ENCODE measurements at places on chromosomes 12 and 14.

GRCh38 chr12:2439332-2440100 is 355.3 kb upstream of the FKBP4 start:
- no peak for DNase-seq

DNA sequence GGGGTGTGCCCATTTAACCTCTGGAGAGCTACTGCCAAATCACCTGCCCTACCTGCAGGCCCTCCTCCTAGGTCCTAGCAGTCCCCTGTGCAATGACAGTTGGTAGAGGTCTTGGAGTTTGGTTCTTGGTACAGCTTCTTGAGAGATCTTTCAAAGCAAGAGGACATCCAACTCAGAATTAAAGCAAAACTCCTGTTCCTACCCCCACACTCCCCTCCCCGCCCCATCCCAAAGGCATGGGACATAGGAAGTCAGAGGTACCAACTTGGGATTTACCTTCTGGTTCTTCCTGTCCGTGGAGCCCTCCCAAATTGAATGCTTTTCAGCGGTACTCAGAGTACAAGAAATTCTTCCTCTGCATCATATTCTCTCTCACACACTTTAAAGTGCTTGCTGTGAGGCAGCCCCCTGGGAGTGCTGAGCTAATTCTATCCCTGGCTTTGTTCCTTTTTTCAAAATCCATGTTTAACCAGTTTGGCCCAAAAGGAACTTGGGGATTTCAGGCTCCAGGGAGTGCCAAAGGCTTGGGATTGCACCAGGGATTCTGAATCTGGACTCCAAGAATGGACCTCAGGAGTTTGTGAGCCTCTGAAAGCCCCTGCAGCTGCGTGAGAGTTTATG is 40.8 kb downstream of the GALNT16 start:
- no peak for DNase-seq

- DNase-seq, result peak; percentile 34
Measured at GRCh38 chr14:92546347-92547053, 32.9 kb downstream of the RIN3 start.

DNA sequence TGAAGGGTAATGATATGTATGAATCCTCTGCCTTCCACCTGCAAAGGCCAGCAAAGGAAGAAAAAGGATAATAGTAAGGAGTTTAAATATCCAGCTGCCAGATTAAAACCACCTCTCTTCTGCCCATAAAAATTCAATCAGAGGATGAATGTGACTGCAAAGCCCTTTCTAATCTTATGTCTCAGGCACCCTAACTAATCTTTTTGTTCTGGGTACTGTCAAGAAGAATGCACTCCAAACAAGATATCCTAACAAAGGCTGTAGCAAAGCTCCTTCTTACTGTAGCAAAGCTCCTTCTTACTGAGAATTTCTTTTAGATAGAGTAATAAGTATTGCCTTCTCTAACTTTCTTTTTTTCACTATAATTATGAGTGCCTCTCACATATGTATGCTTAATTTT is 91.8 kb downstream of the ST8SIA1 start:
- no peak for DNase-seq

DNA sequence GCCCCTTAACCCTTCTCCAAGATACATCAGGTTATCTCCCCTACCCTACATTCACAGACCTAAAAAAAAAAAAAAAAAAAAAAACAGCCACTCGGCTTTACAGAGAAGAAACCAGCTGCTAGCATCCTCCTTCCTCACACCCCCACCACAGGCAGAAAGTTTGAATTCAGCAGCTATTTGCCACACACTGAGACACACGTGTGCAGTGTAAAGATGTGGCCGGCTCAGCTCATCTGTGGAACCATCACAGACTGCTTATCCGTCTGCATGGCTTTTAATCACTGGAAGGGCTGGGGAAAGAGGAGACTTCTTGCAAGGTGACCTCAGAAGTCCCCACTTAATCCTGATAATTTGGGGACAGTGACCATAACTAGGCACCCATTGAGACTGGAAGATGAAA is 50.0 kb downstream of the VWF start:
- DNase-seq, result no peak

DNA sequence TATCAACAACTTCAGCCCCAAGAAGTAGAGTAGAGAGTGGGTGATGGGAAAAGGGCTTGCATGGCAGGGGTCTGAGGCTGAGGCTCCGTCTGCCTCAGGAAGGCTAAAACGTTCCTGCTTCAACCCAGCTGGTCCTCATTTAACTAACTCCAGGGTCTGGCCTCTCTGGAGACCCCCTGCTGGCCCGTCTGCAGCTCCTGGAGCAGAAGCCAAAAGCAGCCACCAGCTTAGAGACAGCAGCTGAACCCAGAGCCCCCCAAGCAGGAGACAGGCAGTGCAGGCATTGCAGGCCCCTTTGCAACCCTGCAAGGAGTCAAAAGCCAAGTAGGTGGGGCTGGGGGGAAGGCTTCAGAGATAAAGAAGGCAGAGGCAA is 25.1 kb upstream of the LTBP2 start:
- no peak for DNase-seq

DNA sequence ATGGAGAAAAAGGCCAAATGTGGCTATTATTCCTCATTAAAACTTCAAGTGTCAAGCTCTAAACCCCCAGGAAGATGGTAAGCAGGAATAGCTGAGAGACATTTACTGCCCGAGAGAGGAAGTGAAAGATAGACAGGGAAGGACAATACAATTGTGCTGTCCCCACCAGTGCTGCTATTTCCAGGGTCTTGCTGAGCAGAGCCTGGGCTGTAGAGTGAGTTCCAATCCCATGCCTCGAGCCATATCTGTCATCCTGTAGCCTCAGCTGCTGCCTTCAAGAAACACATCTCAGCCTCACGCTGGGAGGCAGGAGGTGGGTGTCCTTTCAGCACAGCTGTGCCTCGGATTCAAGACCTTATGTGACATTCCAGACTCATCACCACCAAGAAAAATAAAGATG is 114.0 kb downstream of the RPAP3 start:
- DNase-seq, result no peak

- no peak for DNase-seq
Measured at GRCh38 chr12:68281322-68282077, 28.1 kb upstream of the IL22 start.

Measured in NCI-H146 (cell line).